ENCODE measurements at places on chromosomes 2 and 18.

GRCh38 chr2:203427061-203427460 is 98.9 kb downstream of the ABI2 start:
- DNase-seq: no peak

DNA sequence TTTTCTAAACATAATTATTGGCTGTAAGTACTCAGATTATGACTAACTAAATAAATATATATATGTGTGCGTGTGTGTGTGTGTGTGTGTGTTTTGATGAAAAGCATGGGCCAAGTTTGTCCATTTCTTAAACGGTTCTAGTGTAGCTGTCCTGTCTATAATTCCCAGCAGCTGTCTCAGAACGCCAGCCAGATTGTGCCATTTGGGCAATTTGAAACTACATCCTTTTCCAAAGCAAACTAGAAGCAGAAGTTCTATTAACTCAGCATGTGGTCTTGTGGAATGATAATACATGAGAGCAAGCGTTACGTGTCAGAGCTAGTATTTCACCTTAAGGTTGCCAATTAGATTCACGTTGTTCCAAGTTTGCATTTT is 1.7 kb downstream of the ARHGAP28 start:
- DNase-seq: no peak

DNA sequence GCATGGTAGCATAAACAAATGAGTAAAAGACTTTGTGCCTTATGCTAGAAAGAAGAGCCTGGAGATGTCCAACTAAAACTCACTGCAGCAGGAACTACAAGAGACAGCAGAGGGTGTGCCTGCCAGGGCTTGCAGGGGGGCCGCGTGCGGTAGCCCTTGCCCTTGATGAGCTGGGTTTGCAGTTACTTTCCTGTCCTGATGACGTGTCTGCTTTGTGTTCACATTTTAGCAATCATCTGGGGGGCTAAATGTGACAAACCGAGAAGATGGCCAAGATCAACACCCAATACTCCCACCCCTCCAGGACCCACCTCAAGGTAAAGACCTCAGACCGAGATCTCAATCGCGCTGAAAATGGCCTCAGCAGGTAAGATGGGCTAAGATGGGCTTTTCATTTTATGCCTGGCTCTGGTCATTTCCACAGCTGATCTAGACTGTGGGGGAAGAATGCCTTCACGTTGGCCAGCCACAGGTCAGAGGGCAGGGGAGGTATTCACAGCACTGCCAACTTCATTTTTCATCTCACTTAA is 23.5 kb downstream of the CNGA3 start:
- DNase-seq: no peak

GRCh38 chr2:24618144-24618543 is 127.1 kb downstream of the NCOA1 start:
- no peak for DNase-seq

GRCh38 chr18:74539289-74539688 is 5.0 kb downstream of the CNDP1 start:
- DNase-seq: no peak

- DNase-seq: no peak
Observed at GRCh38 chr2:118417406-118418120, 329.3 kb downstream of the INSIG2 start.

DNA sequence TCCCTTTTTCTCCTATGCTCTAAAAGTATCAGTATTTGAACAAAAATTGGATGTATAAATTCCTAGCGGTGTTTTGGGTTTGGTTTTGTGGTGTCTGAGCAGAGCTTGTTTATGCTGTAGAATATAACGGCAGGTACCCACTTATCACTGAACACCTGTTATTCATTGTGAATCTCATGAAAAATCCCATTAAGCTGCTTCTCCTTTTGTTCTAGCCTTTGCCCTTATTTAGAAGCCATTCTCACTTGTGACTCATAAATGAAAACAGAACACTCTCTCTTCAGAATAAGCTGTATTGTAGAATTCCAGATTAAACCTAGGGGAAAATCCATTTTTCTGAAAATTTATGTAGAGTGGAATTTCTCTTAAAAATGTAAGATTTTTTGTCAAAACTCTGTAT is 104.0 kb downstream of the PRPF40A start:
- no peak for DNase-seq

- peak; percentile 60 for DNase-seq
Observed at GRCh38 chr2:200862532-200863000, 1.9 kb downstream of the CLK1 start.

DNA sequence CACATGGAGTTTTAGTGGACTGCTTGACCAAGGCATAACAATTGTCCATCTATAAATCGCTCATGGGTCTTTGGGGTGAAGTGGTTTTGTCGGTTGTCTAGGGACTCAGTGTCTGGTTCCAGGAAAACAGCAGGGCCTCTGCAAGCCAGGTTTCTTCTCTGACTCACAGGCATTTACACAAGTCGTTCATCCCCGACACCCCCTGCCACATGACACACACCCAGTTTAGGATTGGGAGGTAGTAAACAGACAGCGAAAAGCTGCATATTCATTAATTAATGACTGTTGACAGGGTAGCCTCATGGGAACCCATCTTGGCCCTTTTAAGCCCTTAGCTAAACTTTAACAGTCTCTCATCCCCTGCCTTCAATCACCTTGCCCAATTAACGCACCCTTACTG is 194.8 kb upstream of the ACVR2A start:
- DNase-seq: no peak

GRCh38 chr2:85988175-85988913 is 99.6 kb upstream of the ST3GAL5 start:
- DNase-seq: no peak

DNA sequence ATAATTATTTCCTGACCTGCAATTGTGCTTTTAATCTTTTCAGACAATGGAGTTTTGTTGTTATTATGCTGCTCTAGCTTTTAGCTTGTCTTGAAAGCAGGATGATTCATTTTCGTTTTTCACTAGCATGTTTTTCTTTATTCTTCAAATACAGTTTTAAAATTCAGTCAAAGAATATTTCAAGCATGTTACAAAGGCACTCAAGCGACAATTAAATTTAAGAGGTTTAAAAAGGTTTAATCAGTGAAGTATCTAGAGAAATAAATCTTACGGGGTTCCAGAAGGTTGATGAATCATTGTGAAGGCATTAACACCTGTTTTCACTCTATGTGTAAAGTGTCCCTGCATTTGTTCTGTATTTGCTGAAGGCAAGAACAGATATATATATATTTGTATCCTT is 390.7 kb upstream of the TMEFF2 start:
- DNase-seq: no peak

DNA sequence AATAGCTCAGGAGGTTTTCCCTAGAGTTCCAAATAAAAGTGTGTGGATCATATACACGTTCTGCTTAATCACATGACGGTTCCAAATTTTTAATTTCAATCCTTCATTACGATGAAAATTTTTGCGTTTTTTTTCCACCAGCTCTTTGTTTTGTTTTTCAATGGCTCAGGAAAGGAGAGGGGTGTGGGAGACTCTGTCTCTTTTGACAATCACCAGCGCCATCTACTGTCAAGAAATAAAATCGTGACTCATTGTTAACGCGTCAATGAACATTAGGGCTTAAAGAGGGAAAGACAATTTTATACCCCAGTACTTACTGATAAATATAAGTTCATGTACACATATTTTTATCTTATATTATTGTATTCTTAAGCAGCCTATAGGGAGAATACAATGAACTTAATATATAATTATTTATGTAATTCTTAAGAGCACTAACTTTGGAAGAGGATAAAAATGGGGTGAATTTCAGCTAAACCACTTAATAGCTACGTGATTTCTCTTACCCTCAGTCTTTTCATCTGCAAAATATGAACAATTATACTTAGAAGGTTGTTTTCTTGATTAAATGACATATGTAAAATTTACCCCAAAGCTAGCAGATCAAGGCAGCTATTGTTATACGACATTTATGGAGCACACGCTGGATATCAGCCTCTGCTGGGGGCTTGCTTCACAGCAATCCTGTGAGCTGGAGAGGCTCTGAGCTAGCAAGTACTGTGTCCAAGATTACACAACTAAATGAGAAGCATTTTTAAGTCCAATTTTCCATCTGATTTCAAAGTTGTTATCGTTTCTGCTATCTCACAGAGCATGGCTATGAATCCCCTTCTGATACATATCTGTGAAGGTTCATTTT is 47.4 kb upstream of the RMDN2 start:
- peak; percentile 38 for DNase-seq

DNA sequence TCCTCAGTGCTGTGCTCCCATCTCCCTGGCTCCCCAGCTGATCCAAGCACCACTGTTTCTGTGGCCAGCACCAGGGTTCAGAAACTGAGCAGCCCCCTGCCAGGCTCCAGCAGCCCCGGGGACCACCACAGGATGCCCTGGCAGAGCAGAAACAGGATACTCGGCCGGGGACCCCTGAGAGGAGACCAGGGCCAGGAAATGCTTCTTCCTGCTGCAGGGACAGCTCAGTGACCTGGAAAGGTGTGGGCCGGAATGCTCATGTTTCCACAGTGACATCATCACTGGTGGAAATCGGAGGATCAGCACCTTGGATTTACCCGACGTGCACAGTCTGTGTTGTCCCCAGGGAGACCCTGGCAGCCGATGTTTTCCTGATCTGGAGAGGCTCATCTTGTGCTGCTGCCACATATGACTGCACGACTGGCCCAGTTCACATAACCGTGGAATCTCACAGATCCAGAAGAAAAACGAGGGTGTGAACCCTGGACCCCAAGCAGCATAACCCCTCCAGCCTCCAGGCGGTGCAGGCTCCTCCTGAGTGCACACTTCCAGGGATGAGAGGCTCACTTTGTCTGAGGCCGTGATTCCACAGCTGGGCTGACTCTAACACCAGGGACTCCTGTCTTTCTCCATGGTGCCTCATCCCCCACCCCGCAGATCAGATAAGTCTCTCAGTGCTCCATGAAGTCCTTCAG is 58.0 kb downstream of the DDX1 start:
- DNase-seq: no peak

DNA sequence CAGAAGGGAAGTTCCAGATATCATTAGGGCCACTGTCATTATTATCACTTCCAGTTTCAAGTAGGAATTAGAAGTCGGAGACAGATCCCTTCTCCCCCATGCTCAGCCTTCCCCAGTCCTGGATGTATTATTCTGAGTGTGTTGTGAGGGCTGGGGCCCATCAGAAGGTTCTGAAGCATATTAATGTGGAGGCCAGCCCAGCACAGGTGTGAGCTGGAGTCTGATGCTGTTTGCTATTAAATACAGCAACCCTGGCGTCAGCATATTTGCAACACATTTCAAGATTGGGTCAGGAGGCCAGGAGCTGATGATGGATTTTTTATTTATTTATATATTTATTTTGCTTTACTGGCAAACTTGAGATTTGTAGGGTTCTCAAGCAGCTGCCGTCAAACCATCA is 195.2 kb downstream of the NRP2 start:
- DNase-seq: no peak

Measured in PC-9 (cell line).